Aortic smooth muscle cell (primary cell): ENCODE measurements at places on chromosomes 7 and 10. TPM values are rescaled to one million over a fixed set of nuclear protein-coding genes. Genes with fewer than 3 reads are reported as not detected.

The CNNM1 gene
- total RNA-seq = under 0.01 TPM in 1 of 2 replicates, not detected in the other

The IFIT2 gene
- total RNA-seq = 6.3 and 10.6 TPM in 2 replicates

The OIT3 gene
- total RNA-seq = 0.12 and 0.13 TPM in 2 replicates

The RHOBTB1 gene
- 9.4 and 13.8 TPM in 2 replicates for total RNA-seq

The ADAM8 gene
- total RNA-seq = 0.87 and 1.3 TPM in 2 replicates

The HOXA1 gene
- total RNA-seq = 0.12 and 0.13 TPM in 2 replicates

The C10orf71 gene
- total RNA-seq = not detected in 2 replicates

The STEAP2 gene
- 18.0 and 22.3 TPM in 2 replicates for total RNA-seq

The KCNH2 gene
- under 0.01 TPM in 1 of 2 replicates, not detected in the other for total RNA-seq

The GBX1 gene
- total RNA-seq = not detected in 2 replicates

The OPALIN gene
- total RNA-seq = not detected in 2 replicates

The TRIM73 gene
- 0.13 and 0.31 TPM in 2 replicates for total RNA-seq

The FAM185A gene
- total RNA-seq = 8.8 and 8.9 TPM in 2 replicates

The ORC5 gene
- total RNA-seq = 13.6 and 15.6 TPM in 2 replicates

The CALML3 gene
- not detected in 2 replicates for total RNA-seq

The ELMO1 gene
- total RNA-seq = 3.9 and 6.3 TPM in 2 replicates

The RAPGEF5 gene
- total RNA-seq = 39.3 and 48.9 TPM in 2 replicates

The MSS51 gene
- 1.1 and 1.2 TPM in 2 replicates for total RNA-seq

The LAMB1 gene
- 549 and 614 TPM in 2 replicates for total RNA-seq

The GPR37 gene
- 2.4 and 4.8 TPM in 2 replicates for total RNA-seq

The PTPN20 gene
- total RNA-seq = 0.92 and 0.99 TPM in 2 replicates

The ZNF862 gene
- total RNA-seq = 9.6 and 10.0 TPM in 2 replicates

The IL2RA gene
- total RNA-seq = not detected in 2 replicates

The PON3 gene
- total RNA-seq = 0.06 TPM in 1 of 2 replicates, not detected in the other
